ENCODE measurements at places on chromosomes 6 and 20.

GRCh38 chr6:33280539-33280938 lies 3.6 kb downstream of the B3GALT4 start:
- DNase-seq, result no peak

DNA sequence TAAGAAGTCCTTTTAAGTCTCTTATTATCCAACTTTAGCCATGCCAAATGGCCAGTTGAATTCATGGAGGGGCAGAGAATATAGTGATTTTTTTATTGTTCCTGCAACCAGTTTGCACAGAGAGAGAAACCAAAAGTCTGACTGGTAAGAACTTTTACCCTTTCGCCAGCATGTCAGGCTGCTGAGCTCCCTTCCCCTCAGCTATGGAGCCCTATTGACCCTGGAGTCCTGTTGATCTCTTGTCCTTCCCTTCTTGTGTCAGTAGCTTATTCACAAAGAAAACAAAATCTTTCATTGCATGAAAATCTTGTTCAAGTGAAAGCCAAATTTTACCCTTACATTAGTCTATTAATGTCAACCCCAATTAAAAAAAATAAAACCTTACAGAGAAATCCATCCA lies 1.5 kb upstream of the SLC22A1 start:
- no peak for DNase-seq

DNA sequence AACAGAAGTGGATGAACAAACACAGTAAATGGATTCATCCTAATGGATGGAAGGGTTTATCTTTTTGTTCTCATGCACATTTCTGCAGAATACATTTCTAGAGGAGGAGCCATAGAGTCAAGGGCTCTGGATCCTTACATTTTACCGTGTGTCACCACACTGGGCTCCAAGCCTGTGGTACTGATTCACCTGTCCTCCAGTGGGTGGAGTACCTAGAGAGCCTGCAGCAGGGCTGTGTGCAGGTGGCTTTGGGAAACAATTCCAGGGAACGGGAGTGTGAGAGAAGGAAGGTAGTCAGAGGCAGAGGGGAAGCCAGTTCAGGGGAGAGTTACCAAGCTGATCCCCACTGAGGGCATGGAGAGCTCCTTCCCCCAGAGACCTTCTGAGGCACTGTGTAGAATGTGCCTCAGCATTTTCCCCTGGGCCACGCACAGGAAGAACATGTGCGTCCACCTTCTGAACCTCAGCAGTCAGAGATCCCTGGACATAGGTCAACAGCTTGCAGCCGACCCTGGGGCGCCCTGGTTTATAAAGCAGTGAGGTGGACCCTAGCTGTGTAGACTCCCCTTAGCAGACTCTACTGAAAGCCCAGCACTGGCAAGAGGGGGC lies 85.3 kb upstream of the SLC22A23 start:
- DNase-seq, result no peak

DNA sequence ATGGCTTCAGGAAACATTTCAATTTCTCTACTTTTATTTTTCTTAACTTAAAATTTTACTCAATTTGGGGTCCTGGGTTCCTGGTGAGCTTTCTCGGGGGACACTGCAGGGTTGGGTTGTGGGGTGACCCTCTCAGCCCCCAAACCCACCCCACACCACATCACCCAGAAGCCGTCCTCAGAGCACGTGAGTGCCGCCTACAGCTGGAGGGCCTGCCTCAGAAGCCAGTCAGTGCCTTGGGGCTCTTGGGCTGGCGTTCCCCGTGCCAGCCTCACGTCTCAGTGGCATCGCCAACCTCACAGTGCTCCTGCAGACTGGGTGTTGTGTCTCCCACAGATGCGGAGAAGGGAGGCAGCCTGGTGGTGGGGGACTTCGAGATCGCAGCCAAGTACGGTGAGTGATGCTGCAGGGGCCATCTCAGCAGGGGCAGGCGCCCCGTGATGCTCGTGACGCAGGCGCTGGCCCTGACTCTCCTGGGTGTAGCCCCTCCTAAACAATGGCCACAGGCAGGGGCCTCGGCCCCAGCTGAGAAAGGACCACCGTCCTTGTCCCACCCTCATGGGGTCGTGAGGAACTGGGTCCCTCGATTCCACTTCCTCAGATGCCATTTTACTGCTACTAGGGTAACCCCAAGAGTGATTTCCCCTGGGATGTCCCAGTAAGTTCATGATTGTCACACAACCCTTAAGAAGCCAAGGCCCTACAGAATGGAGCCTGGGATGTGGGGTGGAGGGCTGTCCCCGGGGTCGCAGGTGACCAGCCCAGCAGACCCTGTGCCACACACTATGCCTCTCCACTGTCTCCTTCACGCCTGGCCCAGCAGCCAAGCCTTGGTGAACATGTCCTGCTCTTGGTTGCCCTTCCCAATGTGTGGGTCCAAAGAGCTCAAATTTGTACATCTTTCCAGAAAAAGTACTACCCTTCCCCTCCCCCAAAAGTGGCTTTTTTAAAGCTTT lies 23.8 kb upstream of the PYGB start:
- no peak for DNase-seq

DNA sequence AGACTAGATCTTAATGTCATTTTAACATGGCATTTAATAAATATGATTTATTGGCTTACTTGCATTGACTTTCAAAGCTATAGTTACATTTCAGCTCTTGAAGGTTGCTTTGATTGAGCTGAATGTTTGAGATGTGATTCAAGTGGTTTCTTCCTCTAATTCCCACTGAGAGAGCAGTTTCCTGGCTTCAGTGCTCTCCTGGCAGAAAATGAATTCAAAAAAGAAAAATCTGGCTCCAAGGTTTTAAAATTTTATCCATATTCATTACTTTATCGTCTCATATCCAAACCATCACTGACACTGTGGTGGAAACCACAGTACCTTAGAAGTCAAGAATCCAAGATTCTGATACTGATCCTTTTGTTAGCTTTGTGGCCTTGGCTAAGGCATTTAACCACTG lies 263.1 kb upstream of the HSF2 start:
- no peak for DNase-seq

- no peak for DNase-seq
These were observed 21.9 kb downstream of the FAM229B start for GRCh38 chr6:112109262-112109661.

GRCh38 chr6:106097411-106098231 lies 11.5 kb downstream of the PRDM1 start:
- no peak for DNase-seq

- DNase-seq, result no peak
These were observed 2.1 kb downstream of the KHDRBS2 start for GRCh38 chr6:62283796-62284411.

- DNase-seq, result no peak
These were observed 79.5 kb downstream of the BCAS1 start for GRCh38 chr20:53990768-53991450.

DNA sequence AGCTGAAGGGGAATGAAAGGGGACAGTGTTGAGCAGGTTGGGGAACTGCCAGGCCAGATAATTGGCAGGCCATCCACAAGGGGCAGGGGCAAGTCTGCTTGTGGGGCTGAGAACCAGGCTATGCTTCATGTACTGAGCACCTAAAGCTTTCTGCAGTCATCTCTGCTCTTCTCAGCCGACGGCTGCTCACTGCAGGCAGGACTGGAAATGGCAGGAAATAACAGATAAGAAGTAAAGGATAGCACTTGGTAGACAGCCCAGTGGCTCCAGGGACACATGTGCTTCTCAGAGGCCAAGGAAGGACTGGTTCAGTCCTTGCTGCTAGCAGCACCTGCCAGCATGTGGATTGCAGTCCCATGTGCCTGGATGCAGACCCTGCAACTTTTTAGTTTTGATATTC lies 89.8 kb downstream of the CD164 start:
- DNase-seq, result no peak

- DNase-seq, result no peak
These were observed 103.3 kb downstream of the FIG4 start for GRCh38 chr6:109794201-109794923.

DNA sequence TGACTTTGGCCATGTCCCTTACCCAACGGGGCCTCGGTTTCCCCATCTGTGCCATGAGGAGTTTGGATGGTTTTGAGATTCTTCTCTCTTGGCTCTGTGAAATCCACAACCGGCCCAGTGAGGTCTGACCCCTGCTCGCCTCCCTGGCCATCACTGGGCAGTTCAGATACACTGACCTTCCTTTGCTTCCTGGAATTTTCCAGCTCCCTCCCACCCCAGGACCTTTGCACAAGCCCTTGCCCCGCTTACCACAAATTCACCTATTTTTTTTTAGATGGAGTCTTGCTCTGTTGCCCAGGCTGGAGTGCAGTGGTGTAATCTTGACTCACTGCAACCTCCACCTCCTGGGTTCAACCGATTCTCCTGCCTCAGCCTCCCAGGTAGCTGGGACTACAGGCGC lies 12.6 kb upstream of the NOL4L start:
- no peak for DNase-seq

DNA sequence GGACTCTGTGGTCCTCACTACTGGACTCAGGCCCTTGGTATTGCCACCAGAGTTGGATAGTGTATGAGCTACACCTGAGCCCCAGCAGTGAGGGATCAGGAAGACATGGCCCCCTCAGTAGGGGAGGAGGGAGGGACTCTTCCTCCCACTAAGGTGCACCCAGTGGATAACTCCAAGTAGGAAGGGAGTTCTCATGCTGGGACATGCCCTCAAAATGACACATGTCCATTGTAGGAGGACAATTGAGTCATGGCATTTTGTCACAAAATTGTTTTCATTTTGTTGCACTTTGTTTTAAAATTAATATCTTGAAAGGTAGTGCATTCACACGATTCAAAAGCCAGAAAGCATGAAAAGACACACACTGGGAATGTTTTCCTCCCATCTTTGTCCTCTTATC lies 127.2 kb downstream of the FOXO3 start:
- DNase-seq, result no peak

DNA sequence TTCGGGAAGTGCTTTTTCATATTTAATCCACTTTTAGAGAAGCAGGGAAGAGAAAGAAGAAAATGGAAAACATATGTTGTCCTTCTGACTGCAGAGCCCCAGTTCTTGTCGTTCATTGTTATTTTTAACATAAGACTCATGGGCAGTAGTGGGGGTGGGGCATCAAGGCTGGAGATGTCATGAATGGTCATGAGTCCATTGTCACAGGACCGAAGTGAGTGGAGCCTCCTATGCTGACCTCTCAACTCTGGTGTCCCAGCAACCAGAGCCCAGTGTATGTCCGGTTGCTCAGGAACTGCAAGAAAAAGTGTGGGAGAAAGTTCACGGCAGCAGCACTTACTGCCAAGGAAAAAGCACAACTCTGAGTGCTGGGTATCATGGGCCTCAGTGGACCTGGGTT lies 108.6 kb downstream of the BANF2 start:
- DNase-seq, result no peak

DNA sequence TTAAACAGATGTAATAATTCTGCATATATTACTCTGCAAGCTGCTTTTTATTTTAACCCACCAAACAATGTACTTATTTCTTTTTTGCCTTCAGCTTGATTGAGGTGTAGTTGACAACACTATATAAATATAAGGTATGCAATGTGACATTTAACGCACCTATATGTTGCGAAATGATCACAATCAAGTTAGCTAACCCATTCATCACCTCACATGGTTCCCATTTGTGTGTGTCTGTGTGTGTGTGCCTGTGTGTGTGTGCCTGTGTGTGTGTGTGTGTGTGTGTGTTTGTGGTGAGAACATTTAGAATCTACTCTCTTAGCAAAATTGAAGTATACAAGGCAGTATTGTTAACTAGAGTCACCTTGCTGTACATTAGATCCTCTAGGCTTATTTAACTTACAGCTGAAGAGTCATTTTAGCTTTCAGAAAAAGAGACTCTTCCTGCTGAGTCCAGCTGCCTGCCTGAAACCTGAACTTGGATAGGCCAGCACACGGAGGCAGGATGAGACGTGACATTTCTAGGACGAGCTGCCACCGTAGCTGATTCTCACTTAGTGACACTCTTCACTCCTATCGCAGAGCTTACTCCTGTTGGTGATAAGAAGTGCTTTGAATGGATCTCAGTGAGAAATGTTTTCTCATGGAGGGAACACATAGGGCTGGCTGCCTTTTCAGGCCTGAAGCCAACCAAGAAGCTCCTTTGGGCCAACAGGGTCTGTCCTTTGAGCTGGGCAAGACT lies 126.5 kb upstream of the RIPOR2 start:
- no peak for DNase-seq

- DNase-seq, result no peak
These were observed 142.4 kb downstream of the GMDS start for GRCh38 chr6:2102966-2103365.

- peak; percentile 3 for DNase-seq
These were observed 422.5 kb upstream of the RGS17 start for GRCh38 chr6:153553627-153554026.

GRCh38 chr6:91304521-91304920 lies 717.6 kb upstream of the MAP3K7 start:
- no peak for DNase-seq

- DNase-seq, result no peak
These were observed 2.0 kb downstream of the OGFRL1 start for GRCh38 chr6:71290611-71291010.

- no peak for DNase-seq
These were observed 18.4 kb downstream of the CASS4 start for GRCh38 chr20:56430461-56430860.

GRCh38 chr6:32637219-32637880 lies at the start of gene HLA-DQA1:
TSS of gene HLA-DQA1 (plus strand) at chr6:32637406. CDS start at chr6:32637459, 53 bp downstream.
- DNase-seq, result no peak

GRCh38 chr6:144033816-144034735 lies 26.0 kb upstream of the PLAGL1 start:
- DNase-seq, result peak; percentile 45

GRCh38 chr20:44026647-44027342 lies 112.1 kb downstream of the TOX2 start:
- no peak for DNase-seq

GRCh38 chr6:93792746-93793145 lies 373.4 kb upstream of the EPHA7 start:
- no peak for DNase-seq

GRCh38 chr6:43481591-43482236 lies 4.3 kb downstream of the TJAP1 start:
- no peak for DNase-seq

DNA sequence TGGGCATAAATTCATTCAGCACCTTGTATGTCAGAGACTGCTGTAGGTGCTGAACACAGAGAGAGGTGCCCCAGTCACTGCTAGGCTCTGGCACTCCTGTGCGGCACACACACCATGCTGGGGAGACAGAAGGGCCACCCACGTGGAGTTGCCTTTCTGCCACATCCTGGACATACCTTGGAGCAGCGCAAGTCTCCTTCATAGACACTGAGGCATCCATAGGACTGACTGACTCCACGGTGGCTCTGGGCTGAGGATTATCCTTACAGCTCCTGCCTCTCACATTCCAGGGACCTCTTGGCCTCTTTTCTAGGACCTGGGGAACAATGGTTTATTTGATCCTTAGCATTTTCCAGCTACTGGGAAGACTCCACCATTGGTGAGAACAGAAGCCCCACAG lies 26.0 kb upstream of the SLC22A23 start:
- DNase-seq, result no peak

- no peak for DNase-seq
These were observed 15.5 kb downstream of the CCDC167 start for GRCh38 chr6:37483917-37484785.

DNA sequence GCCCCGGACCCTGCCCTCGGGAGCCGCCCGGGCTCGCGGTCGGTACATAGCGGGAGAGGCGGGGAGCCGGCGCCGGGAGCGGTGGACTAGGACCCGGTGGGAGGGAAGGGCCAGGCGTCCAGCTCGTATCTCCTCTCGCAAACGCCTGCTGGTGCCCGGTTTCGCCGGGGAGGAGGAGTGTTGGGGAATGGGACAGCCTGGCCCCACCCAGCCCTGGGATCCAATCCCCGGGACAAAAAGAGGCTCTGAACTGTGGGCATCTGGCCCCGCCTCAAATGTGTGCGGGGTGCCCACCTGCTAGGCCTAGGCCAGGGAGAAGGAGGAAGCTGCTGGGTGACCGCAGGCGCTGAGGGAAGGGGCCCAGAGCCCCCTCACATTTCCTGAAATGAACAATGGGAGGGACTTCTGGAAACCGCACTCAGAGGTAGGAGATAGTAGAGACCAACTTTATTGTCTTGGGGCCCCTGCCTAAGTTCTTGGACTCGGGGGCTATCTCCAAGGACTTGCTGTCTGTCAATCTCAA lies at the start of gene KCNK17:
KCNK17 (minus strand) TSS at position 147 of the 523 bp plus-strand sequence; CDS start at position 48, 99 bp downstream.
- DNase-seq, result no peak
